ENCODE measurements at places on chromosomes 3 and 15.
A peak's percentile ranks its signal among the peaks of the same experiment; 100 is the strongest.

DNA sequence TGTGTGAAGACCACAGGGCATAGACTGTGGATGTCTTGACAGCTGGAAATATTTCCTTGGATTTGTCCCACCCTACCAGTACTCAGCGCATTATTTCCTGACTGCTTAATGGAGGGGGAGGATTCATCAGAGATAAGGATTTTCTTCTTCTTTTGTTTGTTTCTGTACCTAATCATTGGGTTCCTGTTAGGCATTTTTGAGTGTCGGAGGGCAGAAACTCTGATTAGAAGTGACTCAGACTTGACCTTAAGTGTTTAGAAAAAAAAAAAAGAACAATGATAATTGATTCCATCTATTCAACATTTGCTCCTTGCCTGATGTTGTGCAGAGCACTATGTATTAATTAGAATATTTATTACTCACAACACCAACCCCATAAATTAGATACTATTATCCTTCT lies 78.5 kb upstream of the SYNPR start:
- no peak for DNase-seq

GRCh38 chr15:85414495-85414894 lies 34.1 kb downstream of the AKAP13 start:
- no peak for DNase-seq

GRCh38 chr15:50546566-50546965 lies at the start of gene USP50:
Gene USP50 (minus strand): TSS chr15:50546666. CDS start chr15:50546525, 141 bp downstream.
- no peak for DNase-seq

DNA sequence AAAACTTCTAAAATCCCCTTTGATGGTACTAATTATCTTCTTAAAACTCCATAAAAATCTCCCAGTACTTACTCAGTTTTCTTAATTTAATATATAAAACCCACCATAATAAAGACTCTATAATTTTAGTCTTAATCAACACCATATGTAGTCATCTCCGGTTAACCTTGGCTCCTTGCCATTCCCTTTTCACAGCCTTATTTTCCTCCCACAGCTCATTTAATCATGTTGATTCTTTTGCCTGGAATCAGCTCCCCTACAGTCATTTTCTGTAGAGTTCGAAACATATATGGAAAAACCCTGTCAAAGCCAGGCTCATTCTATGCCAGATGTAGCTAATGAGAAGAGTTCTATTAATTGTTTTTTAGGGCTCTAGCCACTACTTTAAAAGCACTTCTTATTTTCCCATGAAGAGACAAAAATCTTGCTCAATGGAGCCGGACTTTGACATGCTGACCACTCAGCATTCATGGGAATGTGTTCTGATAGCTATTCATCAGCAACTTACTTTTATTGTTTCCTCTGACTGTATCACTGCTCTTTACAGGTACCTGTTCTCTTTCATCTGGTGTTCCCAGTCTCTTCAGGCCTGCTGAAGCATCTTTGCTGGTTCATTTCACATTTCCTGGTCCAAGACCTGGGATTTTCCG lies 573.4 kb downstream of the NAALADL2 start:
- DNase-seq: peak; percentile 29

DNA sequence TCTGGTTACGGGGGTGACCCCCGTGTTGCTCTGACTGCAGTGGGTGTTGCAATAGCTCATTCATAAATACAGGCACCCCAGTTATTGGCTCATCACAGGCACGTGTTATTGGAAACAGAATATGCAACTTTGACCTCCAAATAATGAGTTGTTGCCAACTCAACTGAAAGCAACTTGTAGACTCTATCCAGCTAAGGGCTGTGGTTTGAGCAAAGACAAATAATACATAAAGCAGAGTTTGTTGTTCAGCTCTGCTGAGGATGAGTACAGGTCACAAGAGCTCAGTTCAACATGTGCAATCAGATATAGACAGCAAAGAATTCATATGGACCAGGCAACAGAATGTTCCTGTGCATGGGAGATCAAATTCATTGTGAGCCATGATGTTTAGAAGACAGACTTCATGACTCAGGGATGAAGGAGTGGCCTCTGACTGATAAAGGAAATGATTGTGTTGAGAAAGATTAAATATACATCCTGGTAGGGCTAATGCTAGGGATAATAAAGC lies 87.6 kb upstream of the LRIG1 start:
- DNase-seq: no peak

DNA sequence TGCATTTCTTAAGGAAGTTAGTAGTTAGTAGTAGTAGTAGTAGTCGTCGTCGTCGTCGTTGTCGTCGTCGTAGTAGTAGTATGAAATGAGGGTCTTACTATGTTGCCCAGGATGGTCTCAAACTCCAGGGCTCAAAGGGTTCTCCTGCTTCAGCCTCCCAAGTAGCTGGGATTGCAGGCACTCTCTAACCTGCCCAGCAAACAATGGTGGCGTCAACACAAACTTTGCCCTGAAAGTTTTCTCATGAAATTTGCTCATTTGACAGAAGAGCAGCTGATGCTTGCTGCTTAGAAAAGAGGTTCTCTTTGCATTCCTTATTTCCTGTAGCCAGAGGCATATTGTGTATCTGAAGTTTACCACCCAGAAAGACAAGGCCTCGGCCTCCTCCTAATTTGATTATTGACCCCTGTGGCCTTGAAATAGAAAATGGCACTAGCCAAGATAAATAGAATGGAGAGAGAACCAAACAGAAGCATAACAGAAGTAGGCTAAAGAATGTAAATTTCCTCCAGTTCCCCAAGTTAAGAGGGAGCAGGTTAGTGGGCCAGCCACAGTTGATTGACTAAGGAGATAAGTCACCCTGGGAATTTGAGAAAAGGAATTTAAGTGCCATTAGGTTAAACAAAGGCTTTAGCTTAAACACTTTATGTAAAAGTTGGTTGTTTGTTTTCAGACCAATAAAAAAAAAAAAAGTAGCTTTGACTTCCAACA lies 166.2 kb upstream of the ROBO2 start:
- no peak for DNase-seq

DNA sequence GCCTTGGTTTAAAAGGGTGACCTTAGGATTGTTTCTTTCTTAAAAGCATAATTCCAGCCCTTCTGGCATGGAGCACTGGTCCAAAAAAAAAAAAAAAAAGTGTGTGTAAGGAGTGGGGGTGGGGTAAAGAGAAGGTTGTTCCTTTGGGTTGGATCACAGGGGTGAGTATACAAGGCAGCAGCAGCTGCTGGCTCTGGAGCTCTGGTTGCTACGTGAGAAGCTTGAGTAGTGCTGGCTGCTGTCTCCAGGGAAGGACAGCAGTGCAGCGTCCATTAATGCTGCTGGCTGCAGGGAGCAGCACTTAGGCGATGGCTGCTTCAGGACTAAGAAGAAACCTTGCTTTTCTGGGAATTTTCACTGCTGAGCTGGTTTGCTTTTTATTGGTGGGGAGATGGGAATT lies 2.3 kb downstream of the SETD5 start:
- peak; percentile 93 for DNase-seq

GRCh38 chr15:67824976-67825880 lies at the start of gene SKOR1:
Gene SKOR1 (plus strand): TSS chr15:67825509. CDS start chr15:67825603, 94 bp downstream.
- no peak for DNase-seq

DNA sequence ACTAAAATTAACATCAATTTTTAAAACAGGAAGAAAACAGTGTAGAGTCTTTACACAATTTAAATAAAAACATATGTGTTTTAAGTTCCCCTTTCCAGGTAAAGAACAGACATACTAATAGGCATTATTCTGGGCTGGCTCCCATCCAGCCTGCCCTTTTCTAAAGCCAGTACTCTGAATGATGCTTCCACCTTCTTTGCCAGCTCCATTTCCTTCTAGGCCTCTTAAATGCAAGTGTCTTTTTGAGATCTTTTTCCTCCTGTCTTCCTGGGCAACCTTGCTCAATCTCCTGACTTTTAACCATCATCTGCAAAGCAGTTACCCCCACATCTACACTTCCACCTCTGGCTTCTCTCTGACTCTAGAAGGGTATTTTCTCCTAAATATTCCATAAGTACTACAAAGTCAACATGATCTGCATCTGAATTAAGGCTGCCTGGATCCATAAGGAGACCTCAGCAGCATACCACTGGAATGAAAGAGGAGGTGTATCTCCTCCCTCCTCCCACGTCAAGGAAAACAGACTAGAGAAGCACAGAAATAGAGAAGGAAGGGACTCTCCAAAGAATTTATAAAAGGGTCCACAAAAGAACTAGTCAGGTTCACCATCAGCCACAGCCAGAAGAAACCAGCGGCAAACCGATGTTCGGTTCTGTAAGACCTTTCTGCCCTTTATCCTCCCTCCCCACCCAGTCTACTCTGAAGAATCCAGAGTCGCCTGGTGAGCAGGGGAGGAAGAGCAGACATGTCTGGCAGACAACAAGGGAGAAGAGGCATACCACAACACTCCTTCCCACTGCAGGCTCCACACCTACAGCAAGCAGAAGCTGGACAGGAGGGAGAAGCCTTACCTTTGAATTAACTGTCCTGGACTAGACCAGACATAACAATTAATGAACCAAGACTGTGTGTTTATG lies 47.1 kb downstream of the GOLIM4 start:
- DNase-seq: no peak

- DNase-seq: no peak
Observed at GRCh38 chr15:43329217-43329959, 985 bp downstream of the LCMT2 start.

GRCh38 chr3:14761121-14761672 lies 57.6 kb upstream of the FGD5 start:
- no peak for DNase-seq

DNA sequence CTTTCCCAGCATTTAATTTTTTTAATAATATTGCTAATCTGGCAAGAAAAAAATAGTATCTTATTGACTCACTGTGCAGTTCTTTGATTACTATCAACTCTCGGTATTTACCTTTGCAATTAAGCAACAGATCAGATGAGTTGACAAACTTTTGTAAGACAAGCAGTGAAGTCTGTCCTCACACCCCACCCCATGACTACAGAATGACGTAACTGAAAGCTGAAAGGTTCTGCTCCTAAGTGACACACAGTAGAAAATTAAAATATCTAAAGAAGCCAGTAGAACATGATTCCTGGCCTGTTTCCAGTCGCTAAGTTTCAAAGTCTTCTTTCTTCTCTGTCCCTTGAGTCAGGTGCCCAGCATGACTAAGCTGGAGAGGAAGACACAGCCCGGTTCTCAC lies 135.5 kb downstream of the STT3B start:
- no peak for DNase-seq

- peak; percentile 47 for DNase-seq
Observed at GRCh38 chr3:22960105-22960984, 242.8 kb upstream of the UBE2E2 start.

DNA sequence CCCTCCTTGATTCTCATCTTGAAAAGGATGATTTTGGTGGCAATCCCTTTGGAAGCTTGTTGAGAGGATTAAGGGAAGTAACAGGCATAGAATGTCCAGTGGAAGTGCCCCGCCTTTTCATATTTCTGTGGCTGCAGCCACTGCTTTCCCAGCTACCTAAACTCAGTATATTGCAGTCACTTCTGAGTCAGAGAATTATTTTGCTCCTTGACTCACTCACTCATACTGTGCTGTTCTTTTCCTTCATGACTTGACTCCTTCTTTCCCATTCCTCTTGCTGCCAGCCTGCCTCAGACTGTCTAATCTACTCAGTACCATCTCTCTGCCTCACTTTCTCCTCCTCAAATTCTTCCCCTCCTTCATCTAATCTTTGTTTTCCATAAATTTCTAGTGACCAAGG lies 26.5 kb upstream of the POLR2M start:
- no peak for DNase-seq

GRCh38 chr3:155178810-155179436 lies 98.8 kb downstream of the MME start:
- DNase-seq: no peak

GRCh38 chr3:33044676-33045075 lies 52.3 kb downstream of the GLB1 start:
- no peak for DNase-seq

DNA sequence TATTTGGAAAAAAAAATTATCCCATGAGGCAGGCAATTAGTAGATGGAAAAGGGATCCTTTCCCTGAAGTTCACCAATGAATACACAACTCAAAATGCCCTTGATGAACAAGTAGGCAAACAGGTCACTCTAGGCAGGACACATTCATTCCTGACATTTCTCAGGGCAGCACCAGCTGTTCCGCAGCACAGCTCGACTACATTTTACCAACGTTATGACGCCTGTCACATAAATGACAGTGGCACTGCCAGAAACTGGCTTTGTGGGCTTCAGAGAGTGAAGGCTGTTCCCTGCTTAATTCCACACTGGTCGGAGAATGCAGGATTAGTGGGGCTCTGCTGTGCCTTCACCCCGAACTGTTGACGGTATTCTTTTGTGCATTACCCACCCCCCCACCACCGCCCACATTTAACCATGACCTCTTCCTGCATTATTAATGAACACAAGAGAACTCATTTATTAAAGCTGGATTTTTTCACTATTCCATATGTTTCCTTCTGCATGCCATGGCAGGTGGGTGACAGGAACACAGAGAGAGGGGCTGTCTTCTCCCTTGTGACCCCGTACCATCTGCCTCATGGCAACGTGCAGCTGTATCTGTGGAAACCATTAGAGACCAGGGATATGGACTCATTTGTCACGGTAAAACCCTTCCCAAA lies 197.6 kb downstream of the PDZRN3 start:
- no peak for DNase-seq

DNA sequence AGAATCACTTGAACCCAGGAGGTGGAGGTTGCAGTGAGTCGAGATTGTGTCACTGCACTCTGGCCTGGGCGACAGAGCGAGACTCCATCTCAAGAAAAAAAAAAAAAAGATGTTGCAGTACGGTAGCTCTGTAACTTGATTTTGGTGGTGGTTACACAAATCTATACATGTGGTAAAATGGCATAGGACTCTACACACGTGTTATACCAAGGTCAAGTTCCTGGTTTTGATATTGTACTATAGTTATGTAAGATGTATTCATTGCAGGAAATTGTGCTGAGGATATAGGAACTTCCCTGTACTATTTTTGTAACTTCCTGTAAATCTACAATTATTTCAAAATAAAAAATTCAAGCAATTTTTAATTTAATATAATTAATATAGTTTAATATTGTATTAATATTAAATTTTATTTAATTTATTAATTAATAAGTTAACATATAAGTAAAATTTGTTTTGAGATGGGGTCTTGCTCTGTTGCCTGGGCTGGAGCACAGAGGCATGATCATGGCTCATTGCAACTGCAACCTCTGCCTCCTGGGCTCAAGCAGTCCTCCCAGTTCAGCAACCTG lies 9.9 kb downstream of the MYD88 start:
- DNase-seq: no peak

GRCh38 chr3:170204023-170204472 lies 18.2 kb upstream of the PRKCI start:
- no peak for DNase-seq

GRCh38 chr3:127254730-127255129 lies 33.1 kb downstream of the PRR20G start:
- DNase-seq: no peak

DNA sequence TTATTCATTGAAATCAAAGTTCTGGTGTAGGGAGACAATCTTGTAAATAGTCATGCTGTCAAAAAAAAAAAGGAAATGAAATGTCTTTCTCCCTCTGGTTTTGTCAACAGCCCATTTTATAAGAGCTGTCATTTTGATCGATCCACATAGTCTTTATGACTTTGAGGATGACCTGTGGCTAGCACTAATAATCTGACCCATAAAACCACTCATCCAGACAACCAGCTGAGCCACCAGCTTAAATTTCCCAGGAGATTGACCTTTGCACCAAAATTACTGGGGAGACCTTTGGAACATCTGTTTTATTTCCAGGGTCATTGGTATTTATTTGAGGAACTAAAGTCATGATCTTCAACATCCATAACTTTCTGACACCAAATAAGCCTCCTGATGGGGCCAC lies 98.5 kb upstream of the MME start:
- DNase-seq: no peak
